ENCODE measurements at places on chromosomes 1 and 21.

DNA sequence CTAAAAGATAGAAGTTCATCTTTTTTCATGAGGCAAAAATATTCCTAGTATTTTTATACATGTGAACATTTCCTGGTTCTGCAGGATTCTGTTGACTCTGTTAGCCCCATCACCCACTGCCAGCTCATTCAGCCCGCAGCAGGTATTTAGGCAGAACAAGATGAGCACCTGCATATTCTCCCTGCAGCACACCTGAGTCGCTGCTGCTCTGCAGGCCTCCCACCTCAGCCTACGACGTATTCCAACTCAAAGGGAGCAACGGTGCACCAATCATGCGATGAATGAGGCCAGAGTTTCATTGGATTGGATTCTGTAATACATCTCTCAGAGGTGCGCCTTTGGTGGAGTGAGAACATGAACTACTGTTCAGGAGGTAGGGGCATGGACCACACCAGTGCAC, 87.6 kb downstream of the CNIH3 start:
- DNase-seq: no peak

DNA sequence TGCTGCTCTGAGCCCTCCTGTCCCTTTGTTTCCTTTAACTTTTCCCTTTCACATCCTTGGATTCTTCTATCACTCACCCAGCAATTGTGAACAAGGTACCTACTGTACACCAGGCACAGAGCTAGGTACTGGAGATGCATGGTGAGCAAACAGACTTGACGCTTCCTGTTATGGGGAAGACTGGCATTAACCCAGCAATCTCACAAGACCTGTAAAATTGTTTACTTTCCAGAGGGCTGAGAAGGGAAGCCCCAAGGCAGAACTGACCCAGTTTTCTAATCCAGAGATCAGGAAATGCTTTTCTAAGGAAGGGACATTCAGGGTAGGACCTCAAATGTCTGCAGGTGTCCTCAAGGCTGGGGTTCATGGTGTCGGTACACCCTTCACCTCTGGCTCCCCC, 171.6 kb upstream of the KAZN start:
- DNase-seq: no peak

DNA sequence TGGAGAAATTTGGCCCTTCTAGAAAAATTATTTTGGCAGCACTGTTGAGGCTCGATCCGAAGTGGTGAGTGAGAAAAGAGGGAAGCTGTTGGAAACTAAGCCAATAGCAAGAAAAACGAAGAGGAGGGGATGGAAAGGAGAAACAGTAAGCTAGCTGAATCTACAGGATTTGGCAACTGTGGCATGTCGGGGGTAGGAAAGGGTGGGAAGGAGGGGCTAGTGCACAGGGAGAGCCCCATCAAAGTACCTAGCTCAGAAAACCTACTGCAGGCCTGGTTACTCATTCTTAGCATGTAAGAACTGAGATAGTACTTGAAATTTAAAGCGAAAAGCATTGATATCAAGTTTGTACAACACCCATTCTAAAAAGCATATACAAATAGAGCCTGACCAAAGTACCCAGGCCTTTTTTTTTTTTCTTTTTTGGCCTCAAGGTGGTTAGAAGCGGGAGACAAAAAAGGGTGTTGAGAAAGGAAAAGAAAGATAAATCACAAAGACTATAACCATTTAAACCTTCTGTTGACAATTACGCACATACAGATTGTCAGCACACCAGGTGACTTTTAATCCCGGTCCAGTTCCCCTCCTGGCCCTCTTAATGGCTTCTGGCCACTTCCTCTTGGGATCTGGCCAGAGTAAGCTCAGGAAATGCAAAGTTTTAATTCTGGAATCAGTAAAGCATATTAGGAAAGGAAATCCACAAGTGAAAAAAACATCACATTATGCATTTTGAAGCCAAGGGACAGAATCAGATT, 50.4 kb downstream of the SLC16A1 start:
- DNase-seq: no peak

- DNase-seq: no peak
These were observed 5.6 kb downstream of the PDZK1IP1 start for GRCh38 chr1:47184090-47184821.

DNA sequence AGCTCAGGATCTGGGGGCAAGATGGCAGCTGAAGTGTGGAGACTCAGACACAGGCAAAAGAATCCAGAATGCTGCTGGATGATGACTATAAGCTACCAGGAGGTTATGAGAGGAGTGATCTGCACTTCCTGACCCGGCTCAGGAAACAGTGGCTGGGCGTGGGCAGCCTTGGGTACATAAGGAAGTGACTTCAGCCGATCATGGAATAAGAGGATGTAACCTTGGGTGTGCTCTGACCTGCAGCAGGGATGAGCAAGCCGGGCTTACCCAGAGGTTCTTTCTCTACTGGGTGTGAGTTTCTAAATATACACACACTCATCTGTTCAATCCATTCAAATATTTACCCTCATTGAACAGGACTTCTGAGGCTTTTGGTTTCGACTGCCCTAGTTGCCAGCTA, 62.7 kb downstream of the CD34 start:
- DNase-seq: no peak

- no peak for DNase-seq
These were observed 267.8 kb downstream of the FOXD2 start for GRCh38 chr1:47705517-47706130.

- peak; percentile 9 for DNase-seq
These were observed 100.4 kb downstream of the BRINP3 start for GRCh38 chr1:190377294-190377693.

DNA sequence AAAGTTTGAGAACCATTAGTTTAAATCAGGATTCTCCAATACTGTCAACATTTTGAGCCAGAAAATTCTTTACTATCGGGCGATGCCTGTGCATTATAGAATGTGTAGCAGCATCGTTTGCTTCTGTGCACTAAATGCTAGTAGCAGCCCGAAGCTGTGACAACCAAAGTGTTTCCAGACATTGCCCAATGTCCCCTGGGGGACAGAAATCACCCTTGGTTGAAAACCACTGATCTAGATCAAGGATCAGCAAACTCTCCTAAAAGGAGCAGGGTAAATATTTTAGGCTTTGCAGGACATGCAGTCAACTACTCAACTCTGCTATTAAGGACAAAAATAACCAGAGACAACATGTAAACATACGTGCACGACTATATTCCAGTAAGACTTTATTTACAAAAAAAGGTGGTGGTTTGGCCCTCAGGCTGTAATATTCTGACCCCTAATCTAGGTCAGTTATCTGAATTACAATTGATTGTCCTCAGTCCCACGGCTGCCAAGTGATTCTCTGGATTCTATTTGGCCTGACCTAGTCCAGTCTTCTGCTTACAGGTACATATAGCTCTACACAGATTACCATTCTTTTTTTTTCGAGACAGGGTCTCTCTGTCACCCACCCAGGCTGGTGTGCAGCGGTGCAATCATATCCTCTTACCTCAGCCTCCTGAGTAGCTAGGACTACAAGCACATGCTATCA, 10.6 kb downstream of the FAF1 start:
- DNase-seq: no peak

DNA sequence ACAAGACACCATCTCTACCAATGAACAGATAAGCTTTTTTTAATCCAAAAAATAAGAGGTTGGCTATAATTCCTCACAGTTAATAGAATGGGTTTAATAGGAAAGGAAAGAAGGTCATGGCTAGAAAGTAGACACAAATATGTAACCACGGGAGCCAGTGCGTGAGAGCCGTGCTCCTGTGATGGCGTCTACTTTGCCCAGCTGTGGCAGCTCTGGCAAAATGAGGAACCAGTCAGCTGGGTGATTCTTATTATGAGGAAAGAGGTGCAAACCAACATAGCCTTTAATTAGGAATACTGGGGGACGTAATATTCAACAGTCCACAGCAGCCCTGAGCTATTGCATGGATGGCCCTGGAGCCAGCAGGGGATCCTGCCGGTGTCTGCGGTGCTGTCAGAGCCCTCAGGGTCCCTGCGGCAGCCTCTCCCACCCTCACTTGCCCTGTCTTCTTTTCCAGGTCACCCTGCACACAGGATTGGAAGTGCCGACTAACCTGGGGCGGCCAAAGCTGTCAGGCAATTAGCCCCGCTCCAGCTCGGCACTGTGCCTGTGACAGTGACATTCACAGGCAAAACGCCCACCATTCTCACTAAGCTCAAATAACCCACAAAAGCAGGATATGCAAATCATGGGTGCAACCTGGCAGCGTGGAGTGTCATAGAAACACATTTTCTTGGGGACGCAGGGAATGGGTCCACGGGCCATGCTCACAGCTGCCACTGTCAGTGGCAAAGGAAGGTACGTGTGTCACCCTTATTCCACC, 25.9 kb upstream of the GNPAT start:
- no peak for DNase-seq

- no peak for DNase-seq
These were observed 276.7 kb downstream of the KCNH1 start for GRCh38 chr1:210857146-210857663.

DNA sequence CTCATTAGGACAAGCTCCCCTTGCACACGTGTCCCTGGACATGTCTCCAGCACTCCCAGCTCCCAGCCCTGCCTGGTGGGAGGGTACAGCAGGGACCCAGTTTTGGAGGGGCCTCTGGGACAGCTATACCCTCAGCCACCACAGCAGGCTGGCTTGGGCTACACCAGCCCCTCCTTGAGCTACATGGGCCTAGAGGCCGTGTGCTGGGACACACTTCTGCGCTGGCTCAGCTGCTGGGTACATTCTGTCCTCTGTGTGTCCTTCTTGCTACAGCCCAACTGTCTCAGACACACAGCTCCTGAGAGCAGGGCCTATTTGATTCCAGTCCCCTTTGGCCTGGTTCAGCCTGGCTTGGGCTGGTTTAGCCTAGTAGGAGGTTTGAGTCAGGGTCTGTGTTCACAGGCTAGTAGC, 26.7 kb downstream of the DMAP1 start:
- no peak for DNase-seq

DNA sequence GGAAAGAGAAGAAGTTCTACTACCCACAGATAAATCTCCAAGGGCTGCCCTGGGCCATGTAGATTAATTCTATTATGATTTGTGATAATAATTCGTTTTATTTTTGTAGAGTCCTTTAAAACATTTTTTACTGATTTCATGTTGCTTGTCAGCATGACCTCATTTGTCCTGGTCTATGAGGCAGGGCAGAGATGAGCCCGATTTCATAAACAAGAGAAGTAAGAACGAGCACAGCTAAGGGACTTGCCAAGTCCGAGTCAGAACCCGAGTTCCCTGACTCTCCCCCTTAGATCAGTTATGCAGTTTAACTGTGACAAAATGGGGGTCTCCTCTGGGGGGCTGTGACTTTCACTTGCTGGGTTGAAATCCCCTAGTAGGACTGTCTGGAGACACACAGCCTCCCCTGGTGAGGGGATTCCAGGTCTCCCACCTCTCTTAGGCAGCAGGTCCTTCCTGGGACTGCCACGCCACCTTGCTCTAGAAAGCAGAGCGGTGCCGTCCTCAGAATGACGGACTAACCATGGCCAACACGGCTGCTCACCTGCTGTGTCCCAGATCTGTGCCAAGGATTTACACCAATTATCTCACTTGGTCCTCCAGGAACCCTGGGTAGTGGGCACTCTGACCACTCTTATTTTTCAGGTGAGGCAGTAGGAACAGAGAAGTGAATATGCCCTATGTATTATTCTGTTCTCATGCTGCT, 31.0 kb upstream of the SOX13 start:
- DNase-seq: no peak

- DNase-seq: no peak
These were observed 348.8 kb downstream of the HHAT start for GRCh38 chr1:210677533-210677932.

GRCh38 chr1:194476872-194477271, 1290.5 kb upstream of the B3GALT2 start:
- no peak for DNase-seq

- no peak for DNase-seq
These were observed 3.5 kb downstream of the CHODL start for GRCh38 chr21:18248171-18248570.

DNA sequence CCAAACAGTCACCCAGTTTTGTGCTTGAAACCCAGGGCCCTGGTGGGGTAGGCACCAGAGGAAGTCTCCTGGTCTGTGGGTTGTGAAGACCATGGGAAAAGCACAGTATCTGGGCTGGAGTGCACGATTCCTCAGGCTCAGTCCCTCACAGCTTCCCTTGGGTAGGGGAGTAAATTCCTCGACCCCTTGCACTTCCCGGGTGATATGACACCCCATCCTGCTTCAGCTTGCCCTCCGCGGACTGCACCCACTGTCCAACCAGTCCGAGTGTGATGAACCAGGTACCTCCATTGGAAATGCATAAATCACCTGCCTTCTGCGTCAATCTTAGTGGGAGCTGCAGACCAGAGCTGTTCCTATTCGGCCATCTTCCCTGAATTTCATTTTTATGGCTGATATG, 133.9 kb upstream of the KCTD3 start:
- DNase-seq: no peak

DNA sequence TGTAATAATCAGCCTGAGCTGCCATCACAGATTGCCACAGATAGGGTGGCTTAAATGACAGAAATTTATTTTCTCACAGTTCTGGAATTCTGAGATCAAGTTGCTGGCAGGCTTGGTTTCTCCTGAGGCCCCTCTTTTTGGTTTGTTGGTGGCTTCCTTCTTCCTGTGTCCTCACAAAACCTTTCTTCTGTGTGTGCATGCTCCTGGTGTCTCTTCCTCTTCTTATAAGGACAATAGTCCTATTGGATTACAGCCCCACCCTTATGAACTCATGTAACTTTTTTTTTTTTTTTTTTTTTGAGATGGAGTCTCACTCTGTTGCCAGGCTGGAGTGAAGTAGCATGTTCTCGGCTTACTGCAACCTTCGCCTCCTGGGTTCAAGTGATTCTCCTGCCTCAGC, 41.0 kb upstream of the F3 start:
- DNase-seq: no peak

DNA sequence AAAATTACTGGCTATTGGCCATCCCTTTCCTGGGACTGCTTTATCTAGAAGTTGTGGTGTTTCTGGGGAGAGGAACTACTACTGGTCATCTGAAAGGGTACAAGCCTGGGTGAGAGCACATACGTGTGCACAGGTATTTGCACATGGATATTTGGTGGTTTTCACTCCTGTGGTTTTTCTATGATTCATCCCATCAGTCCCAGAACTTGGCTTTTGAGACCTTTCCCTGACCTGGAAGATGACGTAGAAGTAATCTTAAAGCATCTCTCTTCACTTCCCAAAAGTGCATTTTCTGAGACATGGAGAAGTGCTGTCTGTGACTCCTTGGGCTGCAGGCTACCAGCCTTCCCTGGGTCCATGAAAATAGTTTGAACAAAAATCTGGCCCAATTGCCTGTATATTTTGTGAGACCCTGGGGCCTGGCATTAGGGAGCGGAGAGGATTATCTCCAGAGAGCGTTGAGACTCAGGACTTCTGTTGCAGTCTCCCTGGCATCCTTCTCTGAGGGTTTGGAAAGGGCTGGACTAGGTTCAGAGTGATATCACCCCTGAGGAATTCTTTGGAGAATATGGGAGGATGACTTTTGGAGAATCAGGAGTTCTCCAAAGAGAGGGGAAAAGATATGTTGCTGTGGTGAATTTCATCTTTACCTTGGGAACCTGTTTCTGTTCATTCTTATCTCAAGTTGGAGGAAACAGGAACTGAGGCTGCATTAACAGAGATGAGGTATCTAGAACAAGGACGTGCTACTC, 130.8 kb downstream of the NOS1AP start:
- DNase-seq: no peak

GRCh38 chr1:240351690-240352089, 260.0 kb downstream of the FMN2 start:
- DNase-seq: no peak

- no peak for DNase-seq
These were observed 55.1 kb upstream of the TMEM51 start for GRCh38 chr1:15098176-15099125.

GRCh38 chr21:34911360-34911759, 137.7 kb downstream of the RUNX1 start:
- no peak for DNase-seq

All from GM06990 (cell line).